Fibroblast of the aortic adventitia (primary cell): ENCODE measurements at places on chromosomes 1 and 21. TPM values are rescaled to one million over a fixed set of nuclear protein-coding genes. Genes with fewer than 3 reads are reported as not detected.

DNA sequence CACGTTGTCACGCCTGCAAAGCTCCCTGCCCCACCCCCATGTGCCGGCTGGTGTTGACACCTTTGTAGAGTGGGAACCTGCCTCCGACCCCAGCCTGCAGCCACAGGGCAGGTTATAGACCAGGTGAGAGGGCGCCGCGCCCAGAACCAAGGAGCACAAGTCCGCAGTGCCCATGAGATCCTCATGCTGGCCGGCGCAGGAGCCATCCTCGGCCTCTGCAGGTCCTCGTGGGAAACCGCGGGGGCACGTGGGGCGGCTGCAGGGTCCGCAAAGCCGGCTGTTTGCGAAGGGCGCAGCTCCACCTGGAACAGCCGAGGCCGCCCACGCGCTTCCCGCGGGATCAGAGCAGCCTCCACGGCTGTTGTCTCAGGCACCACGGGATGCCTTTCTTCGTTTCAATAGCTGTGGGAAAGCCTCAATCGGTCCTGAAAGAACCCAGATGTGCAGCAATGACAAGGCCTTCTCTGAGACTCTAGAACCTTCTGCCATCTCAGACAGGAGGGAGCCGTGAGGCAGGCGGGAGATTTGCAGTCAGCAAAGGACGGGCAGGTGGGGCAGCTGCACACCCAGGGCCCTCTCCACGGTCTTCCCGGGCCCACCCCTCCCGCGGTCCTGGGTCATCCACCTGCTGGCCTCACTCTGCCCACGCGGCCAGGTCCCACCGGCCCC, 29.9 kb downstream of the POFUT2 start:
- DNase-seq: no peak

- DNase-seq: no peak
Measured at GRCh38 chr1:43366601-43367025, 1.2 kb downstream of the ELOVL1 start.

DNA sequence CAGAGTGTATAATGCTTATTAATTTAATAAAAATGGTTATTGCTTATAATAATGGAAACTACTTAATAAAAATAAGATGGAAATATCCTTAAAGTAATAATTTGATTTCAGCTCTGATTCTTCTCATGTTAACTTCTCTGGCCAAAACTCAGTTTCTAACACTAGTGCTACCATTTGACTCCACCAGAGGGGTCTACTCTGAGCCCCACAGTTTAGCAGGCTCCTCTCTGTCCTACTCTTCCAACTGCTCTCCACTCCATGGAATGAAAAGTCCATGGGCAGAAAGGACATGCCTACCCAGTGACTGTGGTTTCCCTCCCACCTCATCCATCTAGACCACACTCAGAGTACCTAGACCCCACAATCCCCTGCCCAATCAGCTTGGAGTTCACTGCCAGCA, 489.1 kb upstream of the CAMK1G start:
- DNase-seq: no peak

DNA sequence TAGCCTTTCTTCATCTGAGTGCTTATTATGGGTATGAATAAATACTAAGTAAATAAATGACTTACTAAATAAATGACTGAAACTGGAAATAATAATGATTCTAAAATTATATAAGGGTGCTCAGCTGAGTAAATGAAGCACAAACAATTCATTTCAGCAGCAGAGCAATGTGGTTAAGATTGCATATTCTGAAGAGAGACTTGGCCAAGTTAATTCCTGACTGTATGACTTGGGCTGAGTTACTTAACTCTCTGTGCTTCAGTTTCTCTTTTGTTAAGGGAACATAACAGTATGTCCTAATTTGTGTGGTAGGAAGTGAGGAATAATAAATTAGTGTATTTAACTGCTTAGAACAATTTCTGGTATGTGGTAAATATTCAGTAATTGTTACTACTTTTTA, 19.1 kb downstream of the AGL start:
- DNase-seq: peak; percentile 55

GRCh38 chr1:89089962-89090361, 25.0 kb upstream of the GBP1 start:
- DNase-seq: no peak

Gene GNAT2
- total RNA-seq: 0.18 TPM in 1 of 2 replicates, not detected in the other

DNA sequence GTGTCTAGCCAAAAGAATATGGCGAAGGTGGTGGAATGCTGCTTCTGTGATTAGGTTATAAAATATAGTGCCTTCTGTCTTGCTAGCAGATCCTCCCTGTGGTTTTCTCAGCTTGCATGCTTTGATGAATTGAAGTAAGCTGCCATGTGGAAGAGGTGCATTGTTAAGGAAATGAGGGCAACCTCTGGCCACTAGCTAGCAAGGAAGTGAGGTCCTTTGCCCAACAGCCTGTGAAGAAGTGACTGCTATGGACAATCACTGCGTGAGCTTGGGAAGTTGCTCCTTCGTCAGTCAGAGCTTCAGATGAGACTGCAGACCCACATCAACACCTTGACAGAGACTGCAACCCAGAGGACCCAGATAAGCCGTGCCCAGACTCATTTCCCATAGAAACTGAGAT, 109.4 kb downstream of the GIPC2 start:
- no peak for DNase-seq

Gene AIRE
- not detected in 2 replicates for total RNA-seq
